NCI-H748 treated with DMSO at 0.1 percent for 48 hours (cell line): ENCODE measurements at places on chromosomes 7 and 10.

GRCh38 chr7:50166997-50167965, 74.2 kb upstream of the ZPBP start:
- no peak for DNase-seq

DNA sequence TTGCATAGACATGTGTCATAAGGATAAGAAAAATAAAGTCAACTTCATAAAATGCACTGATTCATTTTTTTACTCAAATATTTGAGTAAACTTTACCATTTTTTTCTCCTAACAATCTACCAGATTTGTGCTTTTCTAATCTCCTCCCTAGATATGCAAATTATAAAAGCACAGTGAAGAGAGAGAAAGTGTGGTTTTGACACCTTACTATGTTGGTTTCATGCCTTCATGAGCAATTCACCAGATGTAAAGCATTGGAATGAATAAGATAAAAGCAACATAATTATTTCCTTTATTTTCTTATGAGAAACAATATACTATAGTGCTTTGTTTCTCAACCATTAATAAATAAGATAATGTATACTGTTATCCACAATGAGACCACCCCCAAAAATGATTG, 432.5 kb upstream of the PCDH15 start:
- DNase-seq = no peak

GRCh38 chr10:104925232-104925851, 284.3 kb downstream of the SORCS3 start:
- peak; percentile 58 for DNase-seq

DNA sequence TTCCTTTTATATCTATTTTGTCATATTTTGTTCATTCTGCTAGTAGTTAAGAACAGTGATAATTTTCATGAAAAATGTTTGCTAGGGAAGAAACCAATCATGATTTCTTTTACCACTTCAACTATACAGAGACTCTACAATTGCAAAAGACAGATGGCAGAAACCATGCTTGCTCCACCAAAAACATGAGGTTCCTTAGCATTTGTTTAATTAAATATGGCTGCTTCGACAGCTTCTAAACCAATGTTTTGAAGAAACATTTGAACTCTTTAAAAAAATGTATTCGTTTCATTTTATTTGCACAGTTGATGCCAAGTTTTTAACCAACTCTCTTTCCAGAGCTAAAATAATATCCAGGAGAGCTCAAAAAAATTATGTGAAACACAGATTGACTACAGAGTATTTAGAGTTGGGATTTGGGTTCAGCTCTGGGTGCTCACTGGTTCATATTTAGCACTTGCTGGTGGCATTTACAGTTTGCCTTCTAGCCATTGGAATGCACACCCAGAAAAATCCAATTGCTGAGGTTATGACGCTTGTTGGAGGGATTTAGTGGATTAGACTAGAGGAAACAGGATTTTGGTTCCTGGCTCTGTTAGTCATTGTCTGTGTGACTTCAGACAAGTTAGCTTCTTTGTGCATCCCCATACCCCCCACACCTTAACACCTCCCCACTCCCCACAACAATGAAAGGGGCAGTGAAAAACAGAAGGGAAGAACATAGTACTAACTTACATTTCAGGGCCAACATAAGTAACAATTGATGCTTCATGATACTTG, 35.8 kb upstream of the SDHAF3 start:
- DNase-seq = no peak

DNA sequence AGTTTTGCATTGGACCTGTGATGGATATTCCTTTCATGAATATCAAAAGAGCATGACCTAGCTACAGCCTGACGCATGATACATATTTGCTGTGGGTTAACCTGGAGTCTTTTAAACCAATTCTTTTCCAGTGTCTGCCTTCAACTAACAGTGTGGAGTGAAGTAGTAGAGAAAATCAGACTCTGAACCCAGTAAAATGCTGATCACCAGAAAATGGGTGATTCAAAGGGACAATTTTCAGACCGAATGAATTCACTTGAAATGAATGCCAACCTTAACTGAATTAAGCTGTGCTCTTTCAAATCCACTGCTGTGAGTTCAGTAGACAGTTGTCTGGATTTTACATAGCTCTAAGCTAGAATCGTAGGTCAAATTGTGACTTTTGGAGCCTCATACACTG, 123.0 kb downstream of the CDK14 start:
- no peak for DNase-seq

GRCh38 chr7:48551652-48552051, 372.7 kb upstream of the CDC14C start:
- no peak for DNase-seq

GRCh38 chr10:89466599-89467035, 52.2 kb downstream of the IFIT5 start:
- peak; percentile 41 for DNase-seq

DNA sequence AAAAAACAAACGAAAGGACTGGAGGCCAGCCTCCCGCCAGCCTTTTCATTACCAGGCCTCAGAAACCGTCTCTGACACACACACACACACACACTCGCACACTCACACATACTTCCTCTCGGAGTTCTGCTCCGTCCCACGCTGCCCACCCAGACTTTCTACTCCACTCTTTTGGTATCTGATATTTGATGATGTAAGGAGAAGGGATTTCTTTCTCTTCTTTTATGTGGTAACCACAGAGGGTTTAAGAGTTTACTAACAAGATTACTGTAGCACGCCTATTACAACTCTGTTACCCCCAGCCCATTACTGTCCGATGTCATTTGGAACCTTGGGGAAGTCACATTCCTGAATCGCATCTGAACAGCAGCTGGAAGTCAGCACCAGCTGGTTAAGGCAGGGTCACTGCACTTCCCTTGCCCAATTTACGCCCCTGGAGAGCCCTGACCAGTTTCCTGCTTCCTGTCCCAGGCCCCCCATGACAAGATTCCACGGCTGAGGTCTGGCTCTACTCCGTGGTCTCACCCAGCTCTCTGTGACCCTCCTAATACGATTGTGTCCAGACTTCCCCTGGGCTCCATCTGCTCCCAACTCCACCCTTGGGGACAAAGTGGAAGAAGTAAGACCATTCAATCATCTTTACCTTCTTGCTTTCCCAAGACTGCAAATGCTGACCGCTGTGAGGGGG, 1.1 kb downstream of the DENND2A start:
- no peak for DNase-seq

DNA sequence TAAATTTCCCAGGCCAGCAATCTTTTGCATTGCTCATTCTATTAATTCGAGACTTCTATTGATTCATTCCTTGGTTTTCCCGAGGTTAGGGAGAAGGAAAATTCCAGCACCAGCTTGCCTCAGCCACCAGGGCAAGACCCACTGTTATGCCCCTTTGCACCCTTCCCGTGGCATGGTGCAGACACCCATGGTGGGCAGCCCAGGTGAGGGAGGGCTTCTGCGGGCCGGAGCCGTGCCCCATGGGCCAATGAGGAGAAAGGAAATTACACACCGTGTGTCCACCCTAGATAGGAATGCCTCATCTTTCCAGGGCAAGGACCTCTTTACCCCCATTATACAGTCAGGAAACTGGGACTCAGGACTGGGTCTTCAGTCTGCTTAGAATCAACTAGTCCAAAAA, 4.5 kb upstream of the GRID1 start:
- DNase-seq = no peak
